ENCODE measurements at places on chromosomes 16 and 17.

- peaks cover 33% of the 10 kb centered on the region for H3K27me3 ChIP-seq
- H3K4me1 ChIP-seq: peaks cover 7% of the 10 kb centered on the region
- H3K27ac ChIP-seq: no peak overlapping the region
- H3K4me3 ChIP-seq: peak overlapping the region; percentile 28
- DNase-seq: no peak
- no peaks in the 10 kb centered on the region for H3K36me3 ChIP-seq
Observed at GRCh38 chr16:29898135-29898803, 1.1 kb downstream of the SEZ6L2 start.

GRCh38 chr16:78684655-78685375 lies 585.4 kb downstream of the WWOX start:
- H3K4me3 ChIP-seq: no peak overlapping the region
- H3K4me1 ChIP-seq: no peaks in the 10 kb centered on the region
- H3K27ac ChIP-seq: no peak overlapping the region
- H3K27me3 ChIP-seq: no peaks in the 10 kb centered on the region
- no peak for DNase-seq

- peaks cover 15% of the 10 kb centered on the region for H3K27me3 ChIP-seq
- H3K4me3 ChIP-seq: no peak overlapping the region
Observed at GRCh38 chr16:57893559-57894389, 77.2 kb downstream of the CNGB1 start.

DNA sequence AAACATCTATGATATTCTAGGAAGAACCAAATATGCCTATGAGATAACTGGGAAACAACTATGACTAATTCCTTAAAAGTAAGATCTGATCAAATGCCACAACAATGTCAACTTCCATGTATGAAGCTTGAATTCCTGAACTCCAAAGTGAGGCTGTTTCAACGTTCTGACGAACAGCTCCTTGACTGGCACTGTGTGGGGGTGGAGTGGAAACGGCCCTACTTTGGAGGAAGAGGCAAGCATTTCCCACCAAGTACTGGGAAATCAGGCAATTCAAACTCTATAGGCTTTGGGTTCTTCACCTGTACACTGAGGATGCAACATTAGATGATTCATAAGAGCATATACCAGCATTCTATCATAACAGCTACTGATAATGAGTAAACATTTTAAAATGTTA lies 187.2 kb downstream of the CDK5R1 start:
- H3K36me3 ChIP-seq: peaks cover 2% of the 10 kb centered on the region
- H3K27ac ChIP-seq: no peak overlapping the region
- no peaks in the 10 kb centered on the region for H3K4me1 ChIP-seq
- H3K4me3 ChIP-seq: no peak overlapping the region
- no peak for DNase-seq

- H3K27ac ChIP-seq: no peak overlapping the region
- no peaks in the 10 kb centered on the region for H3K4me1 ChIP-seq
- peaks cover 20% of the 10 kb centered on the region for H3K36me3 ChIP-seq
- DNase-seq: no peak
Observed at GRCh38 chr16:24052329-24053098, 203.6 kb upstream of the CACNG3 start.

DNA sequence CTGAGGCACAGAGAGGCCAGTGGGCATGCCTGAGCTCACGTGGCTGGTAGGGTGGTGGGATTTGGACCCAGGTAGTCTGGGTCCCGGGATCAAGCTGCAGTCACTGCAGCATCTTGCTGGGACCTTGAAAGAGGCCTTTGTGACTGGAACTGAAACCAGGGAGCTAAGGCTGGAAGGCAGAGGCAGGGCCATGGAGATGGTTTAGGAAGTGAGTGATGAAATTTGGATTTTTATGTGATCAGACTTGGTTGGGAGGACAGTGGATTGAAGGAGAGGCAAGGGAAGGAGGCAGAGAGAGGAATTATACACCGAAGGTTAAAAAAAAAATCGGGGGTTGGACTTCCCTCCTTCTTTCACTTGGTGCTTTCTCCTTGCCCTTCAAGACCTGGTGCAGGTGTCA lies 255.4 kb upstream of the CACNG5 start:
- no peak for DNase-seq
- H3K4me1 ChIP-seq: peaks cover 12% of the 10 kb centered on the region
- H3K36me3 ChIP-seq: peaks cover 61% of the 10 kb centered on the region
- H3K27ac ChIP-seq: peak overlapping the region; percentile 40
- H3K4me3 ChIP-seq: no peak overlapping the region
- H3K27me3 ChIP-seq: no peaks in the 10 kb centered on the region

Measured in activated T-helper 2 cell treated with anti-CD3 and anti-CD28 coated beads, Interferon-gamma antibody, Interleukin-2, Interleukin-4, amounts not matched to agents 10 μg/mL and 5 μg/mL and 100 μg/mL, durations not matched to agents 14 hours and 24 hours and 36 hours (primary cell).